ENCODE measurements at places on chromosomes 12 and 14.

DNA sequence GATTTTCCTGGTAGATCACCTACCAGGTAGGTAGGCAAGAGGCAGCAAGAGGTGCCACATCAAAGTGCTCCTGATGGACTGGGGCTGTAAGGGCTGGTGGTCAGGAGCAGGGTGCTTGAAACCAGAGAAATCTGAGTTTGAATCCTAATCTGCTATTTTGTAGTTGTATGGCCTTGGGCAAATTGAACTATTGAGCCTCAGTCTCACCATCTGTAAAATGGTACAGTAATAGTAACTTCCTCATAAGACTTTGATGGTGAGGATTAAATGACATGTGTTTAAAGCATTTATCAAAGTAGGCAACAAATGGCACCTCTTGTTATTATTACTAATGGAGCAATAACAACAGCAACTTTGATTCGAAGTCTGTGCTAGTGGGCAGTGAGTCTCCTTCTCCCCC, 32.0 kb downstream of the JDP2 start:
- DNase-seq, result no peak

- DNase-seq, result no peak
These were observed 51.7 kb downstream of the ATP23 start for GRCh38 chr12:57993030-57993429.

- no peak for DNase-seq
These were observed 113.3 kb downstream of the CALM1 start for GRCh38 chr14:90510159-90510558.

GRCh38 chr12:116882742-116883141, 1.5 kb upstream of the HRK start:
- DNase-seq, result no peak

- DNase-seq, result no peak
These were observed 74.2 kb upstream of the NAP1L1 start for GRCh38 chr12:76158518-76159321.

- DNase-seq, result no peak
These were observed 59.3 kb downstream of the PPP1R13B start for GRCh38 chr14:103788086-103788485.

- DNase-seq, result no peak
These were observed 8.5 kb downstream of the WSB2 start for GRCh38 chr12:118052324-118053070.

GRCh38 chr12:69468237-69469026, 1.8 kb upstream of the FRS2 start:
- no peak for DNase-seq

GRCh38 chr12:76074701-76075336, 9.7 kb downstream of the NAP1L1 start:
- no peak for DNase-seq

GRCh38 chr14:21467616-21468015, 9.1 kb downstream of the RAB2B start:
- DNase-seq, result no peak

DNA sequence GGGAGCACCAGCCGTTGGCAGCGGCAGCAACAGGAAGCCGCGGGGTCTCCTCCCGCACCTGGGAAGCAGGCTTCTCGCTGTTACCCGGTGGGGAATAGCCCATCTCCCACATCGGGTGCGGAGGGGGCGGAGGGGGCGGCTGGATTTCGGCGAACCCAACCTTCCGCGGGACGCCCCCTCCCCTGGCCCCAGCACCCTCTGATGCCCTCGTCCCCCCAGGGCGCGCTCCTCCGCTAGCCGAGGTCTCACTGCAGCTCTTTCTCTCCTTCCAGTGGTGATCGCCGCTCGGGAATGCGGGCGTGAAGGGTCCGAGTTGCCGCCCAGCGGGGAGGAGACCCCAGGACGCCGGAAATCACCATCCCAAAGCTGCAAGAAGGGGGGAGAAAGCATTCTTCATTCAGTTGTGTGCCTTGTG, 303 bp downstream of the SAMD4A start:
- no peak for DNase-seq

DNA sequence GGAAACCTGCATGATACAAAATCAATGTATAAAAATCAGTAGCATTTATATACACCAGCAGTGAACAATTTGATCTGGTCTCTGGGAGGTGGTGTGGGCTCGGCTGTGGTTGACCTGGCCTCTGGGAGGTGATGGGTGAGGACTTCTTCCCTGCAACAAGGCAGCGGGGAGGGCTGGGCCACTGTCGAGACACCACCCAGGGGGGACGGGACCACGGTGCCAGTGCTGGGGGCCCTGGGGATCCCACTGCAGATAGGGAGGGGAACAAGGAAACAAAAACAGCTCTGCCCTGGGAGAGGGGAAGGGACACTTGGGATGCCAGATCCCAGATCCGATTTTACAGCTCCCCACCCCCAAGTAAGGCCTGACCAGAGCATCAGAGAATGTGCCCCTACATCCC, 189.6 kb upstream of the SFSWAP start:
- no peak for DNase-seq

DNA sequence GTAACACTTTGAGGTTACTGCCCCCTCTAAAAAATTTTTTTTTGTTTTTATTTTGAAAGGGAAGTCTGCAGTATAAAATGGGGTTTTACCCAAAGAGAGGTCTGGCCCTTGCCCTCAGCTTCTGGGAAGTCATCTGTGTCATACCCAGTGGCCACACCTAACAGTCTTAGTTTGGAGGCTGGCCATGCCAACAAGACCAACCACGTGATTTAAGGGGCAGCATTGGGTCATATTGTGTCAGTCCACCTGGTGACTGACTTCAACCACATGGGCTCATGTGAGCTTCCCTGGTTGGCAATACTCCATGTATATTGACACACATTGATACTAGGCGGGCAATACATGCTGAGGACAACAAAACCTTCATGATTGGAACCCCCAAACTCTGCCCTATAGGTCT, 173.9 kb downstream of the GXYLT1 start:
- no peak for DNase-seq

DNA sequence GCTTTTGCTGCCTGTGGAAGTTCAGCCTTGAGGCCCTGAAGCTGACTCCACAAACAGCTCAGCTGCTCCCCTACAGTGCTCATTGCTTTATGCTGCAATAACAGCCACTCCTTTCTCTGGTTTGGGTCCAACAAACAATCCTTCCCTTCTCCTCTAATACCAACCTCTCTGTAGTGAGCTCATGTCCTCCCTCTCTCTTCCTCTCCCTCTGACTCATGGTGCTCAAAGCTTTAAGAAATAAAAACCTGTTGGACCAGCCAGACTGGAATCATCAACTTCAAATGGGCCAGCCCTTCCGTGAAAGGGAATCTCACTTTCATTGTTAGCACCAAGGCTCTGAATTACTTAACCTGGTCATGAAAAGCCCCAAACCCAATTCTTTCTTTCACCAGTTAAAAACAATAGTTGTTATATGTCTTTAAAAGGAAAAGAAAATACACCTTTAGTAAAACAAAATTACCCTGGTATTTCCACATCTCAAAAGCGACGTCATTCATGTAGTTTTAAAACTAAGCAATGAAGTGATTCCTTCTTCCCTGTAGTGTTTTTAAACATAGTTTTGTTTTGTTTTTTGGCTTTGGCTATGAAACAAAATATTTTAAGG, 126.4 kb downstream of the DUSP6 start:
- no peak for DNase-seq

- DNase-seq, result no peak
These were observed 162.3 kb downstream of the DAD1 start for GRCh38 chr14:22426711-22427110.

DNA sequence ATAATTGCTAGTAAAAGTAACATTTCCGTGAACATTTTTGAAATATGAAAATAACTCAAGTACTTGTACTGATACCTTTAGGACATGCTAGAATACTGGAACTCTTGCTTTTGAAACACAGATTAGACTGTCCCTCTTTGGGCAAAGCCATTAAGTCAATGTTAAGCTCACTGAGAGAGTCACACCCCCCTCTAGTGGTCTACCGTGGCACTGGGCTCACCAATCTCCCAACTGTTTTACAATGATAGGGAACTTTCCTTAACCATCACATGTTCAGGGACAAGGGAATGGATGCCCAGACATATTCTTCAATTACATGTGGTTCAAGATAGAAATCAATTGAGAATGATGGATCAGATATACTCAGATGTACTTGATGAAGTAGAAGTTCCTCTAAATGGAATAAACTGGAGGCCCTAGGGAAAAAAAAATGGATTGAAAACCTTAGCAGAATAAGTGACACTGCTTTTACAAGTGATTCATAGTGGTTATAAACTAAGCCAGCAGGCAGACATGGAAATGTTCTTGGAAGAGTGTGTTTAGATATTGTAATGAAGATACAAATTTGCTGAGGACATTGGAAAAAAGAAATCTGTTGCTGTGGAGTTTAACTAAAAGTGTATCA, 17.8 kb downstream of the NANOG start:
- no peak for DNase-seq

DNA sequence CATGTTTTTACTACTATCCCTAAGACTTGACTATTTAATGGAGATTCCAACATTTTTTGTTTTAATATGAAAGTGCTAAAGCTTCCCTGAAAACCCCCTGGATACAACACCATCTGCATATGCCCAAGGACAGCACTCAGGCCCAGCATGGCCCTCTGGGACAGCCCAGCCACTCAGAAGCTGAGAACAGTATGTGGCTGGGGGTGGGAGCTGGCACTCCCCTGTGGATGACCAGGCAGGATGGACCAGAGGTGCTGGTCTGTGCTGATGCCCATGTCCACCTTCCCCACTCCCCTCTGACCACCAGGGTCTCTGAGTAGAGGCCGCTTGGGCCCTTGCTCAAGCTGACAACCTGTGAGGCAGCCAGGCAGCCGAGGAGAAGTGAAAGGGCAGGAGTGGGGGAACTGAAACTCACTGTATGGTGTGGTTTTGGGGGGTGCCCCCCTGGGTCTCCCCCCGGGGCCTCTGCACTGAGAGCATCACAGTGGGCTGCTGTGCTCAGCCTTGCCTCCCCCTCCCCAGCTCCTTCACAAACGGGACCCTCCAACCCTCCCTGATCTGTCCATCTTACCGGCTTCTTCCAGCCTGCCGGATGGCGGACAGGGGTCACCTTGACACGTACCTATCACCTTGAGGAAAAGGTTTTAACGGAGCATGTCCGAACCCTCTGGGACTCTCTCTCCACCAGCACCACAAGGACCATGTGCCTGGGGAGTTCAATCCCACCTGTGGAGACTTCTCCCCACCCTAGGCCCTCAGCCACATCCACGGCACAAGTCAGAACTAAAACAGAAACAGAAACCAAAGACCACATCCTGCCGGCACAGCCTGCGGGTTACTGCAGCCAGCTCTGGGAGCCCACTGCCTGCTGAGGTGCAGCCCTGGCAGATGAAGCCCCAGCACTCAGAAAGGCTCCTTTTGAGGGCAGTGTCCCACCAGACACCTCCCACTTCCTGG, at the start of gene TMEM229B:
TSS of gene TMEM229B (minus strand) at position 785 of the 957 bp plus-strand sequence. CDS start 14,798 bp downstream, outside the sequence.
- no peak for DNase-seq

GRCh38 chr12:121296618-121297434, at the start of gene CAMKK2:
Gene CAMKK2 (minus strand): TSS chr12:121296709. CDS start chr12:121274526, 22,183 bp downstream.
- peak; percentile 80 for DNase-seq

DNA sequence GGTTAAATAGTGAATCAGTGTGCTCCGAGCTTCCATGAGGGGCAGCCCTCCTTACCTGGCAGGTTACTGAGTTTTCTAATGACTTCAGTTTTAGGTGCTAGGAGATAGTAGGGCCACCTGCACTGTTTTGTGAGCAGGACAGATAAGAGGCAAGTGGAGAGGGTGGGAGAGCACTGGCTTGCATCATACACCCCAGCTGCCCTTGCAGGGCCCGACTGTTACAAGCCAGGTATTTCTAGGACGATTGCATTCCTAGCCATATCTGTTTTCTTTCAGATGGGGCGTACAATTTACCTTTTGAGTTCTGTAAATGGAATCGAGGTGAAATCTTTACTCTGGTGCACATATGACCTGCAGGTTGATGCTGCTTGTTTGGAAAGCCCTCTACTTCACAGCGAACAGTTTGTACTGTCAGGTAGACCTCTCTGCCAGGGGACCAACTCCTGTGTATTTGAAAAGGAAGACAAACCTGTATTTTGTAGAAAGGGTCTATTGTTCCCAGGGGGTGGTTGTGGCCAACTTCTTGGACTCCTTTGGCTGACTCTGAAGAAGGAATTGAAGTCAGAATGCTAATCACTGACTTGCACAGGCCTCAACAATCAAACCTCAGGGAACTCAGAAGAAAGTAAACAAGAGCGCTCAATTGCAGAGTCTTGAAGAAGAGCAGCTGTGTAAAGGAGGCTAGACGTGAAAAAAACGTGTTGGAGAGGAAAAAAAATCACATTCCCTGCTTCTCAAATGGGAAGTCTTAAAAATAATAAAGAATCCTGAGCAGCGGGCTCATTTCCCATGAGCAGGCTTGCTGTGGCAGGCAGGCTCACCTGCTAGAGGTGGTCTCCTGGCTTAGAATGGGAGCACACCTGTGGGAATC, 57.3 kb downstream of the ETV6 start:
- no peak for DNase-seq

DNA sequence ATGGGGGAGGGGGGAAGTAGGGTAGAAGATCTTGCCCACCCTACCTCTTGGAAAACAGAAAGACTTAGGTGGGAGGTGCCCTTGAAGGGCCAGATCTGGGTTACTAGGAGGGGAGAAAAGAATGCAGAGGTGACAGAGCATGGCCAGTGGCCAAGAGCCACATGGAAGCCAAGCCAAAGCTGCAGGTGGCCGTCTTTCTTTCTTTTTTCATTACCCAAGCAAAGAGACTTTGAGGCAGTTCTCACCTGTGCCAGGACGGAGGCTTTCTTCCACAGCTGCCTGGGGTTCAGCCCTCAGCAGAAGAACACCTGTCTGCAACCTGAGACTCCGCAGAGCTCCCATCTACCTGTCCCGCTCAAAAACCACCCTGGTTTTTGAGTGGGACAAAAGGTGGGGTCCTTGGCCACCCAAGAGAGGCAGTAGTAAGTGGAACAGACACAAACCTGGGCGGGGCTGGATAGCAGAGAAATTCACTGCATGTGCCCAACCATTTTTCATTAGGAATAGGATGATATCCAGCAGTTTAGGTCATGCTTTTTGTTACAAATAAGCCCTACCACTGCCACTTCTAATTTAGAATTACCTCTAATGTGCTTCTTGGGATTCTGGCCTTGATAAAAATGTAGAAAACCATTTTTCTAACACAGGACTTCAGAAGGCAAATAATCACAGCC, 116.5 kb downstream of the DYRK2 start:
- no peak for DNase-seq

- no peak for DNase-seq
These were observed 394.7 kb upstream of the NOVA1 start for GRCh38 chr14:26992403-26993115.

All from NCI-H1417 treated with DMSO at 0.1 percent for 48 hours (cell line).